ENCODE measurements at places on chromosomes 2 and 18.

DNA sequence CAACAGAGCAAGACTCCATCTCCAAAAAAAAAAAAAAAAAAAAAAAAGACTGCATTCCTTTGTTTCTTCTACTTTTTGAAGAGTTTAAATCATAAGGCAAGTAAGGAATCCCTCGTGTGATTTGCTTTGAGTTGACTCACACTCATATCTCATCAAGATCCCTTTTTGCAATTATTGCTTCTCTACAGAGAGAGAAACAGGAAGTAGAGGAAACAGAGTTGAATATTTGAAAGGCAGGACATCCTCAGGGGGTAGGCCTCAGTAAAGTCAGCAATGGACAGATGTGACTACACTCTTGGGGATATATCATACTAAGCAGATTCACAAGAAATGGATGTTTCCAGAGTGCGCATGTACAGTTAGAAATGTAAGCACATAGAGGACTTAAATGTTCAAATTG, 11.2 kb upstream of the EFR3B start:
- DNase-seq = no peak

DNA sequence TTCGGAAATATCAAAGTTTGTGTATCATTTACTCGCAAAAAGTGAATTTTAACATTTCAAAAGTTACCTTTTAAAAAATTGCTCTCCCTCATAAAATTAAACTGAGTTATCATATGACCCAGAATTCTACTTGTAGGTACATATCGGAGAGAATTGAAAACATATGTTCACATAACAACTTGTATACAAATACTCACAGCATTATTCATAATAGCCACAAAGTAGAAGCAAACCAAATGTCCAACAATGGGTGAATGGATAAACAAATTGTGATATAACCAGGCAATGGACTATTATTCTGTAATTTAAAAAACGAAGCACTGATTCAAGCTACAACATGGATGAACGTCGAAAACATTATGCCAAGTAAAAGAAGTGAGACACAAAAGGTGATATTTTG, 412.0 kb upstream of the TCF4 start:
- DNase-seq = no peak

GRCh38 chr18:45066886-45067285, 386.2 kb downstream of the SETBP1 start:
- DNase-seq = no peak

DNA sequence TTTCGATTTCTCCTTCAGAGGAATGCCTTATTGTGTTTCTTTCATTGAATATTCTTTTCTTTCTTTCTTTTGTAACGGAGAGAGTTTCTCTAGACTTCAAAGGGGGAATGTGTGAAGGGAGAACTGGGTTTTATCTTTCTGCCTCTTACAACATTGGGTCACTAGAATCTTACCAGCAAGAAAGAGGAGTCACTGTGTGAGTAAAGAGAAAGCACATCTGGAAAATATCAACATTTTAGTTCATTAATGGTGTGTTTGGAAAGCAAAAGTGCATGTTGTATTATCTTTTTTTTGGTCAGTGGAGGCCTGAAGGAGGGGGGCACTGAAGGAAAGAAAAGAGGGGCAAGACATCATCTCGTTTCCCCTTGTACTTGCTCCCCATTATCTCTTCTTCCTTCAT, 86.6 kb upstream of the THOC1 start:
- DNase-seq = no peak

DNA sequence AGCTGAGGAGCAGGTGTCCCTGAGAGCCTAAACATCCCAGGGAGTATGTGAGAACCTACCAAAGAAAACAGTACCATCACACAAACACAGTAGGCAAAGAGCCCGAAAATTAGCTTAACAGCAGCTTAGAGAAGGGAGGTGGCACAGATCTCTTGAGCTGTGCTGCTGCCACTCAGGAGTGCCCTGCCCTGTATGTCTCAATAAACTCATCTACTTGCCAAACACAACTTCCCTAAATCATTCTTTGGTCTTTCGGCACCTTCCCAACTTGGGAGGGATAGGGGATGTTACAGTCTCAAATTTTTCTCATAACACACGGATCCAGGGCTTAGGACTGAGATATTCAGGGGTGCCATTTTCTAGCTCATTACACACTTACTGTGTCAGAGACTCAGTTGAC, 45.3 kb upstream of the C1D start:
- DNase-seq = no peak
